Iris pigment epithelial cell (primary cell): ENCODE measurements at places on chromosomes 7 and 10.

- DNase-seq: peak; percentile 37
Observed at GRCh38 chr7:41708581-41709358, 5.9 kb upstream of the INHBA start.

- no peak for DNase-seq
Observed at GRCh38 chr7:50153995-50154394, 60.9 kb upstream of the ZPBP start.

DNA sequence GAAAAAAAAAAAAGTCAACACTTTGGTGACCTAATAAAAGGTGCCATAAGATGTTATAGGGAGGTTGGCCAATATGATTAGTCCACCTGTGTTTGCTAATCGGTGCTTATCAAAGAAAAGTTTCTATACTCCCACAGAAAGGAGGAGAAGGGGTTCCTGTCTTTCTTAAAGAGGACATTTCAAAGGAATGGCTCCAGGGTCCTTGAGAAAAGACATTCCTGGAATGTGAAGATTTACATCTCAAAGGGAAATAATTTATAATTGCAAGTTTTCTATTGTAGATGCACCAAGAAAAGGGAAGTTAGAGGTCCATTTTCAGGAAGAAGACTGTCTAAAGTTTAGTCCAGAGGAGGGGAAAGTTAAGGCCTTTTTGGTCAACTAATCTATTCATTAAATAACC is 715.3 kb downstream of the NXPH1 start:
- DNase-seq: no peak

GRCh38 chr7:95675632-95676031 is 79.3 kb upstream of the PDK4 start:
- DNase-seq: no peak

DNA sequence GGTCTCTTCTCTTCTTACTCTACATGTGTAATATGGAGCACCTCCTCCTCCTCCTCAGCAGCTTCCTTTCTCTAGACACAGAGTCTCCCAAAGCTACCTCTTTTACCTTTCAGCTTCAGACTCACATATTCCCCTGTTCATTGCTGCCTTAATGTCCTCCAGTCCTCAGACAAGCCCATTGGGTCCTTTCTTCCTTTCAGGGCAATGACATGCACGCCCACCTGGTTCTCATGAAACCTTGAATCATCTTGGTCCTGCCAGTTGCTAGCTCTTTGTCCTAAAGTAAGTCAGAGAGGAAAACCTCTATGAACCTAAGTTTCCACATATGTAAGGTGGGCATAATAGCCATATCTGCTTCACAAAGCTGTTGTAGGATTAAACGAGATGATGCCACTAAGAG is 227.0 kb downstream of the RPS24 start:
- DNase-seq: no peak

GRCh38 chr10:61810263-61810662 is 91.2 kb upstream of the ARID5B start:
- no peak for DNase-seq

- DNase-seq: no peak
Observed at GRCh38 chr10:32314588-32314987, 32.4 kb downstream of the EPC1 start.

DNA sequence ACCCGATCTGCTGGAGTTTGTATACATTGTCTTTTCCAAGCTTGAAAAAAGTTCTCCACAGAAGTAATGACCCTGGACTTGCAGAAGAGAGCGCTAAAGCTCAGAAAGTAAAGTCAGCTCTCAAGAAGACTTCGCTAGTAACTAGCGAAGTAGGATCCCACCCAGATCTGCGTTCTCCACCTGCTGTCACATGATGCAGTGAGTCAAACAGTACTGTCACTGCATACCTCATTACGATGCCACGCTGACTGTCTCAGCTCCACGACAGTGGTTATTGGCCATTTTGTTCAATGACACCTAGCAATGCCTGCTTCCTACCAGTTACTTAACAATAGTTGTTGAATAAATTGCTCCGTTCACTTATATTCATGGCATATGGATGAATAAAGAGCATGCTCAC is 29.7 kb upstream of the SEC61G start:
- DNase-seq: peak; percentile 90

DNA sequence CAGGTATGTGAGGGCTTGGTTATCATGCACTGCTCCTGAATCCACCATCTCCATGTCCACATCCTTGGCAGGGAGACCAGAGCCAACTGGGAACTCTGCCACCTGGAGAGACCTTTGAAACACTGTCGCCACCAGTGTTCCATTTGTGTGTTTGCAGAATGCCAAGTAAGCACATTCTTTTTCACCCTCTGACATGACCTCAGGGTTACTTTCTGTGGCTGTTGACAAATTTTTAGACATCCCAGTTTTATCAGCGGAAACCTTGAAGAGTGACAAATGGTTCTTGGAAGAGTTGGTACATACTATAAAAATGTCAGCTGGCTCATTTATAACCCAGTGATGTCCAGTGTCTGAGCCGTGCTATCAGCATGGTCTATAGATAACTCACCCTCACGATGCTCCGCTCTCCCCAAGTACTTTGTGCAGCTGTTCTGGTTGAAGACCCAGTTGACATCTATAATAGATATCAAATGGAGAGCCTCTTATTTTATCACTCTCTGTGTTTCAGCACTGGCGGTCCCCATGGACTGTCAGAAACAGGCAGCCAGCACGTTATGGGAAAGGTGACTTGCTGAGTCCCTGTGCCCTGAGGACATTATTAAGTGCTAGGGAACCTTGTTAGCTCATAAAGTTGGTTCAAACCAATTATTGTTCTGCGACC is 563.1 kb upstream of the GALNT17 start:
- DNase-seq: no peak

DNA sequence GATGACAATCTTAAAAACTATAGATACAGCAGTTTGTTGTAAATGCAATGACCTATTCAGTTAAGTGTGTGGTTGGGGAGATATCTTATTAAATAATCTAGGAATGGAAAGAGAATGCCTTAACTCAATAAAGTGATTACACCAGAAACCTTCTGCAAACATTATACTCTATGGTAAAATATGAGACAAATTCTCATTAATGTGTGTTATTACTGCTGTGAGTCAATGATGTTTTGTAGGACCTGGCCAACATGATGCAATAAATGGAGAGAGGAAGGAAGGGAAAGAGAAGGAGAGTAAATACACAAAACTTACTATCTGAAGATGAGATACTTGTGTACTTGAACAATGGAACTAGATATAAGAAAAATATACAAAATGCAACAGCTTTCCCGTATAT is 25.1 kb downstream of the MKX start:
- DNase-seq: no peak

GRCh38 chr7:15128716-15129115 is 226.2 kb upstream of the DGKB start:
- DNase-seq: no peak

- no peak for DNase-seq
Observed at GRCh38 chr7:76056241-76056640, 8.3 kb downstream of the MDH2 start.

GRCh38 chr10:97570789-97571471 is 1.6 kb upstream of the ANKRD2 start:
- no peak for DNase-seq

DNA sequence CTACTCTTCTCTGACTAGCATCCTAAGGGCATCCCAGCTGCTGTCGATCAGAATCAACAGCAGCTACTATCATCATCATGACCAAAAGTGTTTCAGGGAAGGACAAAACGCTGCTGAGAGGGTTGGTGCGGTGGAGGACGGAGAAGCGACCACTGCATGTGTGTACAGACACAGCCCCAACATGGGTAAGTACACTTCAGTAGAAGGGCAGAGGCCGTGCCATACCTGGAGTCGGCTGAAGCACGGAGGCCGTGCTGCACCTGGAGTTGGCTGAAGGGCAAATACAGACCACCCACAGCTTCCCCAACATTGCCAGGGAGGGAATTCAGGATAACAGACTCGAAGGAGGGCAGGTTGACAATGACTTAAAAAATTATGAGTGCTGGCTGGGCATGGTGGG is 67.8 kb upstream of the CYTH3 start:
- DNase-seq: no peak

GRCh38 chr10:100520811-100521210 is 1.1 kb upstream of the SEC31B start:
- DNase-seq: peak; percentile 56

DNA sequence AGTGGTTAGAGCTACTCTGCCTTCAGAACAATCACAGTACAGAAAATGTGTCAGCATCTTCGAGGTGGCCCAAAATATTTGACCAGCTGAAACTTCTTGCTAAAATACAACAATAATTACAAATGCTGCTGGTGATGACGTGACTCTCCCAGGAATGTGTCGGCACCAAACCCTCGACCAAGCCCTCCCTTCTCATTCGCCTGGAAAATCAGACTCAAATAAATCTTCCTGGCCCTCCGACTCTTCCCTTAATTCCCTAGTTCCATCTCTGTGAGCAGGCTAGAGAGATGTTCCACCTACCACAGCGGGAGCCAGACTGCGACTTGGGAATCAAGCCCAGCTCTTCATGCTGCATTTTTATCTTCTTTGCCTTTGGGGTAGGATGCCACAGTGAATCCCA is 4.1 kb downstream of the PRSS2 start:
- DNase-seq: no peak

DNA sequence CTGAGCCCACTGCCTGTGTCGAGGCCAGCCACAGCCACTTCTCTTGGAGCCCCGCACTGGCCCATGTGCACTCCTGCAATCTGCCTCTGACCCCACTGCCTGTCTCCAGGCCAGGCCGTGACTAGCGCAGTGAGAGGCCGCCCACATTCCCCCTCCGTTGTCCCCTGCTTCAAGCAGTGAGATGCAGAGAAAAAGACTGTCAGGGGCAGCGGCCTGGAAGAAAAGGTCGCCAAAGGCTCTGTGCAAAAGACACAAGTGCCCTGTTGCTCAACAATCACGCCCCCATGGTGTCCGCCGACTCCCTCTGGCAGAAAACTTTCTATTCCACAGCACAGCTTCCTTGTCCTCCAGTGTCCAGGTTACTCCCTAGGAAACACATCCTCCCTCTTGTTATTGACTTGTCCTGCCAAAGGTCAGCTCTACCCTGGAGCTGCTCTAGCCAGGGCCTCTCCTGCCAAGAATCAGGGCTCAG is 9.9 kb downstream of the FAM131B start:
- no peak for DNase-seq

DNA sequence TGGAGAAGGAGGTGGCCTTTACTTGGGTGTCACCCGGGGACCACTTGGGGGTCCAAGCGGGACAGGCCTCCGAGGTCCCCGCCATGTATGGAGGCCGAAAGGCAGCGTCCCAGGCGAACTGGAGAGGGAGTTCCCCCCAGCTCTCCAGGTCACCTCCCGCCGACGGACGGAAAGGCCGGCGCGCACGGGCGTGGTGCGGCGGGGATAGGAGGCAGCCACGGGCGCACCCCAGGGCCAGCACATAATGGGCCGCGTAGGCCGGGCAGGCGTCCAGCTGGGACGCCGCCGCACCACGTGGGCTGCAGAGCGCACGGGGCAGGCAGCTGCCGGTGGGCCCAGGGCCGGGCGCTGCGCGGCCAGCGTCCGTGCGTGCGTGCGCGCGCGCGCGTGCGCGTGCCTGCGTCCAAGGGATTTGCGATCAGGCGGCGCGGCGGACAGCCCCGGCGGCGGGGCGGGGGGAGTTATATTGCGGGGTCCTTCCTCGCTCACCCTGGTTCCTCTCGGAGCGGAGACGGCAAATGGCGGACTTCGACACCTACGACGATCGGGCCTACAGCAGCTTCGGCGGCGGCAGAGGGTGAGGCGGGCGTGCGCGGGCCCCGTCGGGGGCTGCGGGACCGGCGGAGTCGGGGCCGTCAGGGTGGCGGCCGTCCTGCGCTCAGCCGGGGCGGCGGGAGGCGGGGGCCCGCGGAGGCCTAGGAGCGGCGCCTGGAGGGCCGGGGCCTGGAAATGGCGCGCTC is at the start of gene EIF4H:
Gene EIF4H, plus strand, starts transcription at position 491 of the 740 bp plus-strand sequence. Its CDS starts 28 bp downstream, at position 519.
- DNase-seq: peak; percentile 95

- DNase-seq: no peak
Observed at GRCh38 chr10:111004016-111004415, 72.8 kb upstream of the ADRA2A start.

- DNase-seq: peak; percentile 86
Observed at GRCh38 chr10:4450981-4451908, 374.8 kb upstream of the AKR1E2 start.

DNA sequence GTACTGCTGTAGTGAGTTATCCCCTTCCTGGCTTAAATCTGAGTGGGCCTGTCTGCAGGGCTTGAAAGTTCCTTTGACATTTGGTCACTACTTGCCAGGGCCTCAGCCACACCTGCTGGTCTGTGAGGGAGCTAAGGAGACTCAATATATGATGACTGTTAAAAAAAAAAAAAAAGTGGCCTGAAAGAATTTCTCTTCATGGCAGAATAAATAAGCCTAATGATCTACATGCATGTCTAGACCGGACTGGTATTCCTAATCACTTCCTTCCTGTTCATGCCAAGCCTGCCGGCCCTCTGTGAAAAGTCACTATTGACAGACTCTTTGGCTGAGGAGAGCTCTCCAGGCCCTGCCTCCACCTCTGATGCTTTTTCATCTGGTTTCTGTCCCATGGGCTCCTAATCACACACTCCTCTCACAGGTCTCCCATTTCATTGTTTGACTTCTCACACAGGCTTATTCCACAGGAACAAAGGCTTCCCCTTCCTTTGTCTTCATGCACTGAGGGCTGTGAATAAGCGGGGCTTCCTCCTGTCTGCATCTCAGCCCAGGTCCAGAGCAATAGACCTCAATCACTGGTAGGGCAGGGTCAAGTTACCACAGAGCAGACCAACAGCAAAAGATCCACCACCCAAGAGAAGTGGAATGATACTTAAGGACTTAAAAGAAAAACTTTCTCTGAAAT is 99.1 kb upstream of the SEC61G start:
- DNase-seq: no peak

GRCh38 chr7:48154792-48155413 is 16.4 kb upstream of the ABCA13 start:
- DNase-seq: peak; percentile 60

GRCh38 chr10:60099998-60100747 is 193.8 kb upstream of the CCDC6 start:
- peak; percentile 56 for DNase-seq

- peak; percentile 95 for DNase-seq
Observed at GRCh38 chr10:97689559-97690020, 2.5 kb upstream of the AVPI1 start.

DNA sequence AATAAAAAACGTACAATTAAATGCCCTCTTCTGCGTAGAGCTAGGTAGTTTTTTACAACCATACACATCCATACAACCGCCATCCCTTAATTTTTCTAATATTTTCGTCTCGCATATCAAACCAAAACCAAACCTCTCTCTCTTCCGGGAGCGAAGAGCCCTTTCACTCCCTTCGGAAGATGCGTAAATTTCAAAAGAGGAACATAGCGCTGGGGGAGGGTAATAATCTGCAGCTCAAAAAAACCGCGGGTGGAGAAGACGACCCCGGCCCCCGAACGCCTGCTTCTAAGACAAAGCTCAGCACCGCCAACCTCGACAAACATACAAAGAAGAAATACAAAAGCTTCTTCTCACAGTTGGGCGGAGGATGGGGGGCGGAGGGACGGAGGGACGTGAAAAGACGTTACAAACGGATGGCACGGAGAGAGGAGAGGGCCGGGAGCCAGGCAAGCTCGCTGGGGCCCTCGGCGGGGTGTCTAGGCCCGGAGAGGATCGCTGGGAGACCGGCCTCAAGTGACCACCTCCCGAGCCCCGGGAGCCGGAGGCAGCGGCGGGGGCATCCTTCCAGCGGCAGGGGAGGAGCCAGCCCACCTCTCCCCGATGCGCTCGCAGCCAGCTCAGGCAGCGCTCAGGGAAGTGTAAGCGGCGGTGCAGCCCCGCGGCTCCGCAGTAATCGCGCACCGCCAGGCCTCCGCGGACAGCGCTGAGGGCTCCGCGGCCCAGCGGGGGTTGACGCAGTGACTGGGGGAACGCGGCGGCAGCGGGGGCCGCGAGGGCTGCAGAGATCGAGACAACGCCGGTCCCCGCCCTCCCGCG is 851 bp downstream of the MKRN1 start:
- peak; percentile 49 for DNase-seq
